Dermis microvascular lymphatic vessel endothelial cell (primary cell): ENCODE measurements at places on chromosomes 2 and 18. TPM values are rescaled to one million over a fixed set of nuclear protein-coding genes. Genes with fewer than 3 reads are reported as not detected.

The CHST9 gene
- total RNA-seq = not detected in 2 replicates

The UPP2 gene
- total RNA-seq = not detected in 2 replicates

The FBLN7 gene
- total RNA-seq = 1.5 and 6.6 TPM in 2 replicates

The CDK15 gene
- total RNA-seq = not detected in 2 replicates

The CYS1 gene
- under 0.01 TPM in 2 replicates for total RNA-seq

The DSC1 gene
- not detected in 2 replicates for total RNA-seq

The CNDP1 gene
- total RNA-seq = not detected in 2 replicates

The MC2R gene
- total RNA-seq = not detected in 2 replicates

The AGPS gene
- total RNA-seq = 43.0 and 43.5 TPM in 2 replicates

The FOXI3 gene
- not detected in 2 replicates for total RNA-seq

The TCF7L1 gene
- 4.2 and 6.2 TPM in 2 replicates for total RNA-seq

The RAMP1 gene
- total RNA-seq = not detected in 2 replicates

The CXCR2 gene
- total RNA-seq = not detected in 2 replicates

The CPLX4 gene
- total RNA-seq = not detected in 2 replicates

The MAL gene
- total RNA-seq = not detected in 2 replicates

The TEKT4 gene
- total RNA-seq = not detected in 2 replicates

The SAG gene
- total RNA-seq = under 0.01 TPM in 1 of 2 replicates, not detected in the other

The ANKRD30B gene
- not detected in 2 replicates for total RNA-seq

The SGO2 gene
- total RNA-seq = 2.0 and 4.7 TPM in 2 replicates

The TIGD1 gene
- 0.89 and 1.7 TPM in 2 replicates for total RNA-seq

The GAD1 gene
- total RNA-seq = 0.13 and 0.26 TPM in 2 replicates
